Omental fat pad (tissue), 4 donors: ENCODE measurements at places on chromosomes 1 and 21. TPM values are rescaled to one million over a fixed set of nuclear protein-coding genes. Genes with fewer than 3 reads are reported as not detected.

The FAM177B gene
- not detected for total RNA-seq

GRCh38 chr1:47611992-47612391, 174.1 kb downstream of the FOXD2 start:
- no peak for DNase-seq

The DPM3 gene
- 70.8 TPM for total RNA-seq

The TRAF3IP3 gene
- total RNA-seq = 9.0 TPM

- no peak for DNase-seq
Observed at GRCh38 chr21:25838809-25839208, 104.0 kb downstream of the GABPA start.

- no peak for DNase-seq
Observed at GRCh38 chr1:57910782-57911181, 486.9 kb upstream of the DAB1 start.

The KDM5B gene
- total RNA-seq = 69.7 TPM

The SLC22A15 gene
- 8.3 TPM for total RNA-seq

DNA sequence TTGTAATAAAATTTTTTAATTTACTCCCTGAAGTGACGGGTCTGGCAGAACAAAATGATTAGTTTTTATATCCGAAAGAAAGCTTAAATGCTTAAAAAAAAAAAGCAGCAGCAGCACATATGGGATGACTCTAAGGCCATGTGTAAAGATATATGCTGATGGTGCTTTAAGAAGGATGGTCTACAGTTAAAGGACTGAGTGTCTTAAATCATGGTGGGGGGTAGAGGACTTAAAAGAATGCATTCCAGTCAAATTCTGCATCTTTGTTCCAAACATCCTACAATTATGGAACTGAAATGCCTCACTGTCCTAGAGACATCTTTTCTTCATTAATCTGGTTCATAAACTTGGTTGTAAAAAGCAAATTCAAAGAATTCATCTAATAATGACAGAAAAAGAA, 7.0 kb downstream of the KDM5B start:
- no peak for DNase-seq

The AMY2A gene
- total RNA-seq = not detected

The CFAP107 gene
- total RNA-seq = not detected

GRCh38 chr1:116420417-116421200, 47.6 kb downstream of the ATP1A1 start:
- DNase-seq = no peak

- DNase-seq = no peak
Observed at GRCh38 chr1:195097316-195097715, 1510.9 kb downstream of the KCNT2 start.

DNA sequence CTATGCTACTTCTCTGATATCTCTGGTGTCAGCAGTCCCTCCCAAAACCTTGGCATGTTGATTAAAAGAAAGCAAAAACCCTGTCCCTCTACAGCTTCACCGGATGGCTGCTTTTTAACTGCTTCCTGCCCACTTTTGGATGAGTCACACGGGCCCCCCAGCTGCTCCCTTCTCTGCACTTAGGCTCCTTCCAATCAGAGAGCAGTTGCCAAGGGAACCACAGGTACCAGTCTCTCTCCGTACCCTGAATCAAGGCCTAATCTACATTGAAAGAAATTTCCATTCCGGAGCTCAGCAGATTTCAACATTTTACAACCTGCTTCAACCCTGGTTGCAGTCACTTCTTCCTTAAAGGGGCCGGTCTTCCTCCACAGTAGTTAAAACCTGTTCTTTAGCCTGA, 70.6 kb upstream of the GJB5 start:
- no peak for DNase-seq

DNA sequence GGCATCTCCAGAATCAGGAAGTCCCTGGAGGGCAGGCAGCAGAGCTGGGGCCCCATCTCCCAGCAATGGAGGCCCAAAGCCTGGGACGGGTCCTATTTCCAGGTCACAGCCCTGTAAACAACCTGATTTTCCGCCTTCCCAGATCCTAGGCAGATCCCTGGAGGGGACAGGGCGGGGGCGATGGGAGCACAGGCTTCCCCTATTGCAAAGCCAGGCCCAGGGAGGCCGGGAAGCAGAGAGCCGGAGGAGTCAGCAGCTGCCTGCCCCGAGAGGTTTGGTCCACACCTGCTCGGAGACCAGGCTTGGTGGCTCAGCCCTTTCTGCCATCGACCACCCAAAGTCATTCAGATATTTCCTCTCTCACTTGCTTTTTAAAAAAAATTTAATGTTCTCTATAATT, 29.2 kb downstream of the CASZ1 start:
- DNase-seq = no peak

DNA sequence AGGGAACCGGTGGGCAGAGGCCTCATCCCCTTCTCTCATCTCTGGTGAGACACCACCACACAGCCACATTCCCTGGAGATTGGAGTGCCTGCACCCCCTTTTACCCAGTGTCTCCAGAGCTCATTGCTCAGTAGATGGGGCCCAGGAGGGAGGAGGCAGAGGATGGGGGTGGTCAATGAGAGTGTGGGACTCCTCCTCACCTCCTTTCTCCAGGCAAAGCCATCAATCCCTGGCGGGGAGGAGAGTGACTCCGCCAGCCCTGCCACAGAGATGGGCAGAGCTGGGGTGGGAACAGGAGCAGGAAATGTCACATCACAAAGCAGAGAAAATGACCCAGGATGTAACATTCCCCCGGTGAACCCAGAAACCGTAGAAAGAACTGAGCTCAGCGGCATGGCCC, 117.2 kb downstream of the MATN1 start:
- no peak for DNase-seq

DNA sequence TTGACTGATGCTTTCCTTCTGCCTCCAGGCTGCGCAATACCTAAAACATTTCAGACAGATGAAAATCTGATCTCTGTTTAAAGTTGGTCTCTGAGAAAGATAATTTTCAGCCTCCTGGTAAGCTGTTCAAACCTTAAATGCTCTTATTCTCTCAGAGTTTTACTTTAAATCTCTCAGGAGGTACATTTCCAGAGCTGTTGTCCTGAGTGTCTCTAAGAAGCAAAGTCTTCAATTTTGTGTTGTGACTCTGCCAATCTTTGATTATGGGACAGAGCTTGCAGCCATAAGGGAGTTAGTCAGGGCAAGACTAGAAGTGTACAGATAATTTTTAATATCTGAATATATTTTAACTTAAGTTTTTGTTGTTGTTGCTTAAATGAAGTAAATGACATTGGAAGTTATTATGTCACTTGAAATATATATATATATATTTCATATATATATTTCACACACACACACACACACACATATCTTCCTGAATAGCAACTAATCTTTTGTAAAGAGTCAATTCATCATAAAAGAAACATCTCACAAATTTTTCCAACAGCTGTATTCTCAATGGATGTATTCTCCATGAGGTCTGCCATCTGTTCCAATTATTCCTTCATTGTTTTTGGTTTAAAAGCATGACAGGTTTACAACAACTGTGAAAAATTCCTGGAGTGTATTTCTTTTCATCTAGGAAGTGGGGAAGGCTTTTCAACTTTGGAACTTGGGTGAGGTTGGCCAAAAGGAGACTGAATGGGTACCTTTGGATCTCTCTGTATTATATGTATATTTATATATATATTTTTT, 259.4 kb downstream of the BACH1 start:
- no peak for DNase-seq

DNA sequence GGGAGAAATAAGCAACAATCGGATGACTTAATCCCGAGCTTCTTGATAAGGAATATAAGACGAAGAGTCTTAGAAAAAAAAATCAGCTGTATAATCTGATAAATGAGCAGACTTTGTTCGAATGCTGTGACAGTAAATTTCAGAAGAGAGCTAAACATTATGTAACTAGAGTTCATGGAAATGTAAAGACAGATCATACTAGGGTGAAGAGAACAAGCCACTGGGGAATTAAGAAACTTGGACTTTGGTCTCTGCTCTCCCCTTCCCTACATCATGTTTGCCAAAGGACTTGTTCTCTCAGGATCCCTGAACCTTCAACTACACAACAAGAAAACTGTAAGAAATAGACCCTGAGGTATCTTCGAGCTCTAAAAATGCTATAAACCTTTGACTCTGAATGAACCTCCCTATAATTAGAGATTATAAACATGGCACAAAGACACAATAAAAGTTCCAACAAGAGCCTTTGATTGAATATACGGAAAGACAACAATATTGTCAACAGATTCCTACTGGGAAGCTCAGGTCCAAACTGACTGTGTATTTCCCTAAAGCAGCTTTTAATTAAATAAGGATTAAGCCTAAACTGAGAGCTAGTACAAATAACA, 27.5 kb downstream of the FRRS1 start:
- DNase-seq = no peak
